ENCODE measurements at places on chromosomes 4 and X.

GRCh38 chrX:69291116-69291515 is 125.9 kb upstream of the PJA1 start:
- no peak for DNase-seq

DNA sequence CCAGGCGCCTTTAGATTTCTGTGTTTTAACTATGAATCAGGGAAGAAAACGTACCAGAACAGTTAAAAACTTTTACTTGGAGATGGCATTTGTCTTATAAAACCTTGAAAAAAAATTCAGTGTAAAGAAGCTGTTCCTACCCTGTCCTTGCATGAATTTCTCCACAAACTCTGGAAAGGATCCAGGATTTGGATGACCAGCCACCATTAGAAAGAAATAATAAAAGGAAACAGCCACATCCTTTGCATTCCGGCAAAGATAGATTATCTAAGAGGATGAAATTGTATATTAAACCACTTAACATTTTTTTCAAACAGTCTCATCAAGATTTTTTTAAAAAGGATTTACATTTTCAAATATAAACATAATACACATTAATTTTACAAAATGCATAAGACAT is 10.6 kb downstream of the SULT1E1 start:
- DNase-seq = no peak

GRCh38 chrX:290476-291166 is 9.4 kb downstream of the PLCXD1 start:
- no peak for DNase-seq

DNA sequence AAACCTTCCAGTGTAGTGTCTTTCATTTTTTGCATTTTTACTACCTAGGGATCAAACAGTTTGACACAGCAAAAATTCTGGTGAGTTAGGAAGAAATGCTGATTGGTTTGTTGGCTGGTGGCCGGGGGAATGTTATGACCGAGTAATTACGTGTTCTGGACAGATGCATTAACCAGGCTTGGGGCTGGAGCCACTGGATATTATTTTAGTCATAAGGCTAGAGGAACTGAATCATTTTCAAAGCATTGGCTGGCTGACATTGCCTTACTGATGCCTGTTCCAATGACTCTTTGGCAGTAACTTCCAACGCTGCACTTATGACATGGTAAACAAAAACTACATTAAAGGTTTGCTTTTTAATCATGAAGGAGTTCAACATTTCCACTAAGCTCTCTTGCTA is 84.6 kb downstream of the FBXO8 start:
- DNase-seq = peak; percentile 98

- DNase-seq = peak; percentile 57
Observed at GRCh38 chr4:103046416-103047290, 27.1 kb upstream of the SLC9B1 start.

GRCh38 chrX:15594371-15594770 is 6.4 kb downstream of the ACE2 start:
- DNase-seq = peak; percentile 5

DNA sequence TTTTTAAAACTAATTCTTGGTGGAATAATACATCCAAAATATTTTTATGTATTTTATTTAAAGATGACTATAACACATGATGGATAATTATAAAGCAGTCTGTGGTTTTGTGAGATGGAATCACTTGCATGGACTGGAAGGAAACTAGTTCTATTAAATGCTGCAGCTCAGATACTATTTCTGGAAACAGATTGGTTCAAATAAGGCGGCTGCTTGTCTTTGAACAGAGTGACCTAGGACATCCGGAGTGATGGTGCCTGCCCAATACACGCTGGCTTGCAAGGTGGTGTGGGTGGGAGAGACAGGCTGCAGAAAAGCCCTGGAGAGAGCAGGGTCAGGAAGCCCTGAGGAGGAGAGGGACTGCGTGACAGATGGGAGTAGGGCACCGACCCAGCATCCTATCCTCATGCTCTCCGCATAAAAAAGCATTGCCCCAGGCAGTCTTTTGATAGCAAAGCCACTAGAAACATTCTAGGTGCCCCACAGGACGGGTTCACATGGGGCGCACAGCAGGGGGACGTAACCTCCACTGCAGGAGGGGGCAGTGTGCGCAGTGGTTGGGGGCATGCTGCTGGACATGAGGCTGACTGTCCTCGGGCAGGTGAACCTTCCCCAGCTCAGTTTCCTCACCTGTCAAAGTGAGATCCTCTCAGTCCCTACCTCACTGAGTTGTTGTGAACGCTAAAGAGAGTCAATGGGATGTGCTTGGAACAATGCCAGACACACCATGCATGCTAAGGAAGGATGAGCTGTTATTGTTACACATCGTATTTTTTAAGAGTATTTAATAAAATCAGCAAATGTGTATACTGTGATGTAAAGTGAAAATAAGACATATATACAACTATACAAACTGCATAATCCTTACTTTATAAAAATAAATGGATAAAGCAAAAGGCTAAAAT is 71.3 kb downstream of the EVC2 start:
- DNase-seq = no peak

DNA sequence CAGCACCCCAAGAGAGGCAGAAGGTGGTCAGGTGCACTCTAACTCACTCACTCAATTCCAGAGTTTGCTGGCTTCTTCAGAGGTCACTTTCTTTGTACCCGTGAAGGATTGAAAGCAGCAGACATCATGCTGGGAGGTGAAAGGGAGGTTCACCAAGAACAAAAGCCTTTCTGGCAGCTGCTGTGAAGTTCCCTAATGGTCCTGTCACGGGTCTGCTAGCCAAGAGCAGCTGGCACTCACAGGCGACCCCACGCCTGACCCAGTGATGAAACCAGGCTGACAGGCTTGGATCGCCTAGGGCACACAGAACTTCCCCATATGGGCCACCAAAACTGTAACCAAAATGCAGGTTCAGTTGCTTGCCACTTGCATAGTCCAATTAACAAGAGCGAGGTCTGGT is 11.8 kb downstream of the NUDT11 start:
- DNase-seq = no peak

DNA sequence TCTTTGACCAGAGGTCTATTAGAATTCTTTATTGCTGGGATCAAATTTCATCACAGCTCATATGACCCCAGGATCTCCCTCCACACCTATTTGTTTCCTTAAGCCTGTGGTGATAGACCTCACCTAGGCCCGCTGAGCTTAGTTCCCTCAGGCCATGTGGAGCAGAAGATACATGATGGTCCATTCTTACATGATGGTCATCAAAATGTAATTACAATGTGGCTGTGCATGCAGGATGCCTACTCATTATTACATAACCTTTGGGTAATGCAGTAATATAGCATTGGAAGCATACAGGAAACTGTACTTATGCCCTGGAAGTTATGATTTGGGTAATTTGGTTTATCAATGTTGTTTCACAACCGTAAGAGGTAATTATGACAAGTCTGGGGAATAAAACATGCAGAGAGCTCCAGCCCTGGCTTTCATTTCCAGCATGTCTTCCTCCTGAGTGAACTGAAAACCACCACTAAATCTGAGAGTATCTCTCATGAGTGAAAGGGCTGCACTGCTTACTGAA is 67.0 kb upstream of the AGA start:
- no peak for DNase-seq

- DNase-seq = no peak
Observed at GRCh38 chrX:101051153-101051548, 760 bp downstream of the TRMT2B start.

GRCh38 chrX:153686711-153687110 is 1.0 kb upstream of the SLC6A8 start:
- no peak for DNase-seq

- DNase-seq = no peak
Observed at GRCh38 chr4:56182356-56182755, 204.9 kb downstream of the AASDH start.

DNA sequence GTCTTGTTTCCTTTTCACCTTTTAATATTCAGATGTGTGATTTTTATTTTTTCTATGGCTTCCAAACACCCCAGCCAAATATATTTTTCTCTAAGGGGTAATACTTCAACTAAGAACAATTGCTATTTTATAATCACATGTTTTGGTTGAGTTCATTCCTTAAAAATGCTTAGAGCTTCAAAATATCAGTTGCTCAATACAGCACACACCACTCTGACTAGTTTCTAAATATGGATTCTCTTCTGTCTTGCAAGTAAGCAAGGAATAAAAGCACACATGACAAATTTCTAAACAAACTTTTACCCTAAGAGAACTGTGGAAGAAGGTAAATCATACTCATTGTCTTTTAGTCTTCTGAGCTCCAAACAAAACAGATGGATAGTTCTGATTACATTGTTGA is 27.2 kb downstream of the ANTXR2 start:
- DNase-seq = no peak

DNA sequence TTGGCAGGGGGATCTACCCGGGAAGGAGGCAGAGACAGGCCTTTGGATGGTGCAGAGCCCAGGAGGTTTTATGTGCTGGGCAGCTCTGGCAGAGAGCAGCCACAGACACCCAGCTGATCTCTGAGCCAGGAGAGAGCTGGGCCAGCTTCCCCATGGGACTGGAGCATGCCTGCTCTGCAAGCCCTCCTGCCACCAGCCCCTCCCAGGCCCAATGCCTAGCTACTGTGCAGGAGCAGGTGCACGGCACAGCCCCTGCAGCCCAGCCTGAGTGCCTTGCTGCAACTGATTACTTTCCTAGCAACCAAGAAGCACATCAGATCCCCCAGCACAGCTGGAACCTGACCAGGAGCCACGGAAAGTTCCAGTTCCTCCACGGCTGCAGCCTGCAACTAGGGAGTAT is 57.8 kb upstream of the BEND2 start:
- no peak for DNase-seq

GRCh38 chr4:15890246-15890829 is 48.2 kb downstream of the FGFBP1 start:
- DNase-seq = no peak

DNA sequence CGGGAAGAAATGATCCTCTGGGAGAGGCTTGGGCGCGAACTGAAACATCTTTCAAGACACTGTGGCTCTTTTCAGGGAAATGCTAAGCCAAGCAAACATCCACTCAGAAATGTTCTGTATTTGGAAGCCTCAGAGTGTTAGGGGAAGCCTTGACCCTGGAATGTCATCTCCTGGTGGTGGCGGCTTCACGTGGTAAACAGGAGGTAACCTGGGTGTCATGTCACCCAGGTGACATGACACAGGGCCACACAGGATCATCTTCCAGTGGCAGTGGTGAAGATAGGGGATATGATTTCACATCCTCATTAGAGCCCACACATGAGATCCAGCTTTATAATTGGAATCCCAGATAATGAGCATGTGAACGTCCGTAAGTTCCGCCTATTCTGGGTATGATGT is 140.0 kb downstream of the TBL1X start:
- DNase-seq = no peak

- no peak for DNase-seq
Observed at GRCh38 chr4:96946552-96946951, 1106.7 kb downstream of the PDHA2 start.

DNA sequence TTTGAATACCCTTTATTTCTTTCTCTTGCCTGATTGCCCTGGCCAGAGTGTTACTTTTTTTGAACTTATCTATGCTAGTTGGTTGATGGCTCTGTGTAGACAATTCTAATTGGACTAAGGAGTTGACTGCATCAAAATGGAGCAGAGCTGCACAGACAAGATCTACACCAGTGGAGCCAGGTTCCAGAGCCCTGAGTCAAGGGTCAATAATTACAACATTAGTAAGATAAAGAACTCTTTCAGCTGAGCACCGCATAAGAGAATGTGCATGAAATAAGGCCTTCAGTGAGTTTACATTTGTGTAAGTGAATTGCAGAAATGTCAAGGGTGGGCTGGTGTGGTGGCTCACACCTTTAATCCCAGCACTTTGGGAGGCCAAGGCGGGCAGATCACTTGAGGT is 599.7 kb upstream of the TENM3 start:
- DNase-seq = no peak

DNA sequence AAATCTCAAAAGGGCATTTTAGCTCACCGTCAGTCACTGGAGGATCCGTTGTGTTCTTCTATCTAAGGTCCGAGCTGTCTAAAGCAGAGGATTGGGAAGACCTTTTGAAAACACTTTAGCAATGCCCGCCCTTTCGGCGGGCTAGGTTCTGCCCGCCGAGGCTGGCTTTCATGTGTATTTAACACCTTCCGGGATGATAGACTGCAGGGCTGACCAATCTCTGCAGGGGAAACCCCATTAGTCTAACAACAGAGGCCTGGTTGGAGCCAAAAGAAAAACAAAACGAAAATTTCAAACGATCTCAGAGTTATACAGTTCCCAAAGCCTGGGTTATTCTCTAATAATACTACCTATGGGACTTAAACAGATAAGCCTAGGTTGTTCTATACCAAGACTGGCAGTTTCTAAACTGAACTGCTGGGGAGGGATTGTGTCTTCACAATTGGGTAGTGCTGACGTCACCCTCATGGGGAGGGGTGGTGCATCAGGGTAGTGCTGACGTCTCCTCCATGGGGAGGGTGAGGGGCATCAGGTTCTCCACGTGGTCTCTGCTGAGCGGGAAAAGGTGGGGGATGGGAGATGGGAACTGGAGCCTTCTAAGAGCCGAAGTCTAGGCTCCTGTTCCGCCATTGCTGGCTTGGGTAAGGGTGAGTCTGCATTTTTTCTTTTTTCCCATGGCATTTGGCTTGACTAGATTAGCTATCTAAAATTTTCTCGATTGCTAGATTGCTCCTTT is 14.8 kb upstream of the CUL4B start:
- DNase-seq = no peak

DNA sequence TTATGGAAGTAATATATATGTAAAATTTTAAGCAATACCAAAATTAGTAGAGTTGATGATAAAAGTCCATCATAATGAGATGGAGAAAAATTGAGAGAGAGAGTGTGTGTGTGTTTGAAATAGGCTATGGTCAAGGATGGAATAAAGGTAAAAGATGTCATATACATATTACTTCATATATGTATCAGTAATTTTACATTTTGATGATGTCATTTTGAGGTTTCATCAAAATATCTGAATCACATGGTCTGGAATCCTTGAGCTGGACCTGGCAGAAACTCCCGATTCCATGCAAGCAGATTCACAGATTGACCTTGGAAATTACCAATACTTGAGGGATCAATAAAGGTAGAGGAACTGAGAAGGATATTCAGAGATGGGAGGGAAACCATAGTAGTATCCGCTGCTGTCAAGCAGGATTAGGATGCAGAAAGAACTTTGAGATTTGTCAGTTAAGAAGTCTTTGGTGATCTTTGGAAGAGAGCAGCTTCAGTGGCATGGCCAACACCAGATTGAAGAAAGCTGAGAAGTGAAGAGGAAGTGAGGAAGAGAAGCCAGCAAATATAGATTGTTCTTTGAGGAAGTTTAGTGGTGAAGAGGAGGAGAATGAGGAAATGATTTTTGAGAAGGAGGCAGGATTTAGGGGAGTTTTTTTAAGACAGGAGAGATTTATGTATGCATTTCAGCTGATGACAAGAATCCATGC is 21.5 kb downstream of the DNAAF6 start:
- DNase-seq = no peak

- DNase-seq = peak; percentile 24
Observed at GRCh38 chr4:10117359-10118047, 904 bp upstream of the WDR1 start.

GRCh38 chr4:11297201-11297600 is 131.5 kb downstream of the HS3ST1 start:
- DNase-seq = no peak

DNA sequence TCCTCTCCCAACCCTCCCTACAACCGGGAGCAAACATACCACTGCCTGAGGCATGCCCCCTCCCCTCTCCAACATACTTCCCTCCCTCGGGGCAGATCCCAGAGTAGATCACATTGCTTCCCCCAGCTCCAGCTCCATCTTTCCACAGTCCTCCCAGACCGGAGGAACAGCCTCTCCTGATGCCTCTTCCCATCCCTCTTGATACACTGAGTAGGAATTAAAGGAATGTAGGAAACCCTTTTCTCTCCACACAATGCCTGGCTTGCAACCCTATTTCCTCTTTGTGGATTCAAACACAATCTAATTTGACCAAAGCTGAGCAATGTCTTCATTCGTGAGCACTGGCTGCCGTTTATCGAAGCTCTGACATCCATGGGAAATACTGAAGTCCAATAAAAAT is 339.8 kb downstream of the BCOR start:
- DNase-seq = no peak

Data from RKO (cell line).